Bronchial epithelial cell (primary cell): ENCODE measurements at places on chromosomes 5 and 9. TPM values are rescaled to one million over a fixed set of nuclear protein-coding genes. Genes with fewer than 3 reads are reported as not detected.

The PCDHAC1 gene
- total RNA-seq = 1.6 and 1.7 TPM in 2 replicates

The HTR1A gene
- not detected in 2 replicates for total RNA-seq

DNA sequence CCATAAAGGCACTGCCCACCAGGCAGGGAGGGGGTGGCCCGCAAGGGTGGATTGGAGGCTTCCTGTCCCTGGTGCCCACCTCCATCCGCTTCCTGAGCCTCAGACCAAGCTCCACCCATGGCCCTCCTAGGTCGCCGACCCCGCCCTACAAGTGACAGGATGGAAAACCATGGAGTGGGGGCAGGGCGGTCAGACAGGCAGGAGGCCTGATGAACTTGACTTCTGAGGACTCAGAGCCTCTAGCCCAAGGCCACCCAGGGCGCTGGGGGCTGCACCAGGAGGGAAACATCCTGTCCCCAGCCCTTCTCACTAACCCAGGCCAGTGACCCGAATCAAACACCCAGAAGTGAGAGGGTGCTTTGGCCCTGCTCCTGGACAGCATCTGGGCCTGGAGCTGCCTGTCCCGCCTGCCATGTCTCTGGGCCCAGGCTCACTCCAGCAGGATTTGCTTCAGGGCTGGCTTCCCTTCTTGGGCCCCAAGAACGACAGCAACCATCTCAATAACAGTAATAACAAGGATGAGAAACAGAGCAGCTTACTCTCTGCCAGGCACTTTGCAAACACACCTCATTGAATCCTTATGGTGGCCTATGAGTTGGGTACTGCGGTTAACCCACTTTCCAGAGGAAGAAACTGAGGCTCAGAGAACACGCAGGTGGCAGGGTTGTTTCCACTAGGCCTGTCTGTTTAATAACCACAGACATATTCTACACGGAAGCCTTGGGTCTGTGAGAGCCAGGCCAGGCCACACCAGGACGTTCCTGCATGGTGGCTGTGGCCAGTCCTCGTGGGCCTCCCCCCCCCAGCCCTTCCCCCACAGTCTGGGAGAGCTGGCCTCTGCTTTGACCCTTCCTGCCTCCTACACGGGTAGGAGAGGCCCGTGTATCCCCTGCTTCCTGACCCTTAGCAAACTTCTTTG, 4.4 kb upstream of the ST6GALNAC6 start:
- no peak for DNase-seq

The TMEM232 gene
- 0.51 and 0.79 TPM in 2 replicates for total RNA-seq

The SLC46A2 gene
- total RNA-seq = not detected in 2 replicates

- DNase-seq = no peak
Measured at GRCh38 chr5:139882316-139882715, 86.7 kb downstream of the PSD2 start.

- DNase-seq = peak; percentile 89
Measured at GRCh38 chr9:132630811-132631210, 39.0 kb downstream of the DDX31 start.

The PCDHA9 gene
- total RNA-seq = under 0.01 TPM in 2 replicates

The SLC22A4 gene
- total RNA-seq = 0.13 and 0.26 TPM in 2 replicates

- DNase-seq = no peak
Measured at GRCh38 chr9:16521868-16522411, 348.5 kb downstream of the BNC2 start.

DNA sequence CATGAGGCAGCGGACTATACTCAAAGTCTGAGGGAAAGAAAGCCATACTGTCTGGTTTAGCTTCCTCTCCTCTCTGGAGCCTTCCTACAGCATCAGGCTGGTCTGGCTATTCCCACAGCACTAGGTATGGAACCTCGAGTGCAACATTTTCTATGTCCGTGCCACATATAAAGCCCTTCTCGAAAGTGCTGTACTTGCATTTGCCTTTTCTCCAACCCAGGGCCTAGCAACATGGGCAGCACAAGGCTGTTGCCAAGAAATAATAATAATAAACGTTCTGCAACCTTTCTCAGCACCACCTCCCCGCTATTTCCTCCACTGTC, 804 bp downstream of the MED10 start:
- DNase-seq = no peak

The ITK gene
- not detected in 2 replicates for total RNA-seq

The ACTBL2 gene
- under 0.01 TPM in 1 of 2 replicates, not detected in the other for total RNA-seq

The FOXD4L6 gene
- 0.13 TPM in 1 of 2 replicates, not detected in the other for total RNA-seq

The GEMIN5 gene
- 8.7 and 12.6 TPM in 2 replicates for total RNA-seq

DNA sequence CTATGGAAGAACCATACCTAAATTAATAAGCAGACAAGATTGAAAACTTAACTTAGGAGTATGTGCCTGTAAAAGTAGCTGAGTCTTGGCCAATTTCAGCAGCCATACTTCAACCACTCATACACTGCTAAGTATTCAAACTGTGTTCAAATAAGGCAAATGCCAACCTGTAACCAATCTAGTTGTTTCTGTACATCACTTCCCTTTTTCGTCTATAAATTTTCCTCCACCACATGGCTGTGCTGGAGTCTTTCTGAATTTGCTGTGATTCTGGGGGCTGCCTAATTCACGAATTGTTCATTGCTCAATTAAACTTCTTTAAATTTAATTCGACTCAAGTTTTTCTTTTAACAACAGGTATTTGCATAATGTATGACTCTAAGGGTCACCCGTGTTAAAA, 184.4 kb downstream of the PLK2 start:
- no peak for DNase-seq

DNA sequence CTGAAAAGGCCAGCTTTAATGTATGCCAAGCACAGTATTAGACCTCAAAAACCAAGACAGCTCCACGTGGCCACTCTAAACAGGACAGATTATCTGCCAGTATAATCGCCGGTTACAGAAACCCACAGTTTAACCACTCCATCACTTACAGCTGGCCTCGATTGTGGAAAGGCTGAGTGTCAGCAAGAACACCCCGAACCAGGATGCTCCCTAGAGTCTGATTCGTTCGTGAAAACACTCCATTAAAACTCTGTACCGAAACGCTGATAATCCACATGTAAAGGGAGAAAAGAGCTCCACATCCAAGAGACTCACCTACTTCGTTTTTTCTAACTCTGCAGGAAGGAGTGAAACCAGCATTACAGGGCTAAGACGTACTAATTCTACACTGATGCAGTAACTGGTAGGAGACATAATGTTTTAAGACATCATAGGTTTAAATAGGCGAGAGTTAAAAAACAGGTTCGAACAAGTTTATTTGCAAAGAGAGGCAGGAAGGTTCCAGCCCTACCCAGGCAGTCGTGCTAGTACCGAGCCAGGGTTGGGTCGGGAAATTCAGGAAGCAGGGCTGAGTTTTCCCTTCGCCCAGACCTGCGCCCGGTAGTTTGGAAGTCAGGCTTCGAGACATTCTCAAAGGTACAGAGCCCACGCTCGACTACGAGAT, 949 bp downstream of the SERINC5 start:
- DNase-seq = peak; percentile 81

The CRB2 gene
- not detected in 2 replicates for total RNA-seq

DNA sequence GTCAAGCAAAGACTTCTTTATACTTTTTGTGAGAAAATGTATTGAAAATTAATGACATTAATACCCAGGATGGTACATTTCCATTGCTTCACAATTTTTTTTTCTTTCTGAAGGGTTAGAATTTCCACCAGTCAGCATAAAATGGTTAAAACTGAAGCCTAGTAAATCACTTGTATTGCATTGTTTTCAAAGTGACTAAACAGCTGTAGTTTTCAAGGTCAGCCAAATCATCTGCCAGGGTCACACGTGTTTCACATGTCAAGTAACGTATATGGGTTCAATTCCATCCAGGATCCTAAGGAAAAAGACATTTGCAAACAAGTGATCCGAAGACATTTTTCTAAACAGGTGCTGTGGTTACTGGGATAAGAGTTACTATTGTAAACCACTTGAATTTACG, 574.2 kb downstream of the RAB3C start:
- no peak for DNase-seq

The HMCN2 gene
- under 0.01 TPM in 2 replicates for total RNA-seq

GRCh38 chr5:569358-569867, 42.7 kb upstream of the CEP72 start:
- DNase-seq = no peak

GRCh38 chr9:34577400-34578240, 11.9 kb downstream of the CNTFR start:
- DNase-seq = no peak

DNA sequence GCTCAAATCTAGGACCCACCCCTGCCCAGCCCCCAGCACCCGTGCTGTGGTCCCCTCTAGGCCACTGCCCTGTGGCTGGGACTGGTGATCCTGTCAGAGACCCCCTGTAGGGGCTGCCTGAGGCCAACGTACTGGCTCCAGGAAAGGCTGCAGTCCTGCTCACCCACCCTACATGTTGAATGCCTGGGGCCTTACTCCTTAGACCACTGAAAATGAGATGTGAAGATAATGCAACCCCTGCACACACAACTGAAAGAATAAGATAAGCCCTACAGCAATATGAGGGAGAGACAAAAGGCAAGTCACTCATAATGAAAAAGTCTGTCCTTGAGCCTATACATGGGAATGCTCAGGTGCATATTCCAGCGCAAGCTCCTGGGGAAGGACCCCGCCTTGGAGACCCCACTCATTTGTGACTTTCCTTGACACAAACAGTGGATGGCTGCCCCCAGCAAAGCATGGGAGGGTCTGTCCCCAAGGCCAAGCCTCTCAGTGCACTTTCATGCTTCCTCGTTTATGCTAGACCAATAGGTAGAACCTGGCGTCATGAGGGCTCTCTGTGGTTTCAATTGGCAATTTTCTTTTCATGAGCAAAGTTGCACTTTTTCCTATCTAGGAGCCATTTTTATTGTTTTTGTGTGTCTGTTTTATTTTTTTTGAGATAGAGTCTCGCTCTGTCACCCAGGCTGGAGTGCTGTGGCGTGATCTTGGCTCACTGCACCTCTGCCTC, 12.5 kb upstream of the WNK2 start:
- DNase-seq = no peak

The NELFB gene
- 59.8 and 67.9 TPM in 2 replicates for total RNA-seq

- no peak for DNase-seq
Measured at GRCh38 chr9:29322240-29322639, 1749.0 kb upstream of the C9orf72 start.

The SLC45A2 gene
- total RNA-seq = not detected in 2 replicates

The GLRA1 gene
- not detected in 2 replicates for total RNA-seq

DNA sequence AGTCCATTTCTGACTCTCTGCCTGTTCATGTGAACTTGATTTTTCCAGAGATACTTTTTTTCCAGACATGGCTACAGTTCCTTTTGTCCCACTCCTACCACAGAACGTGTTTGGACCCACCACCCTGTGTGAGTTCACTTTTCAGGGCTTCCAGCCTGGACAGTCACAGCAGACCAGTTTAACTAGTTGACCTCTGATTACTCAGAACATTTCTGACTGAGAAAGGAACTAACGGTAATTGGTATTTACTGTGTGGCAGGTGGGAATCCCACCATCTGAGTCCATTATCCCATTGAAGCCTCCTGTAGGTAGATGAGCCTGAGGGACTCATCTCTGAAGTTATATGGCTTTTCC, 210.1 kb downstream of the GOLPH3 start:
- peak; percentile 79 for DNase-seq

- DNase-seq = no peak
Measured at GRCh38 chr5:78509145-78509865, 139.3 kb downstream of the LHFPL2 start.

DNA sequence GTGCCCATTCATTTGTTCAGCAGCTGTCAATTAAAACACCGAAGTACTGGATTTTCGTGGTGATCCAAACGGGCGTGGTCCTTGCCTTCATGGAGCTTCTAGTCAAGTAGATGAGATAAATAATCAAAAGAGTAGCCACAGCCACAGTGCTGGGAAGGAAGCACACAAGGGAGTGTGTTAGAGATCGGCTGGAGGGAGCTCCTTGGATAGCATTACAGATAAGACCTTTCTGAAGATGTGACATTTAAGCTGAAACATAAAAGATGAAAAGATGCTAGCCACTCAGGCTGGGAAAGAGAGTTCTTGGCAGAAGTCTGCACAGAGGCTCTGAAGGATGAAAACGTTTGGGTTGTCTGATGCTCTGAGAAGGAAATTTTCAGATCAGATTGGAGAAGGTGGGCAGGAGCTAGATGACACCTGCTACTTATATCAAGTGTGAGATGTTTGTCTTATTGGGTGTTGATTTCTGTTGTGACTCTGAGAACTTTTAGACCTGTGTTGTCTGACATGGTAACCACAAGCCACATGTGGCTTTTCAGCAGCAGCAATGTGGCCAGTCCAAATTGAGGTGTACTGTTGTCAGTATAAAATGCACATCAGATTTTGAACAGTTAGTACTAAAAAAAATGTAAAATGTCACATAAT, 123.9 kb downstream of the TLE4 start:
- DNase-seq = no peak

The TRIM36 gene
- 0.53 and 0.77 TPM in 2 replicates for total RNA-seq

The ABLIM3 gene
- total RNA-seq = 3.7 and 7.2 TPM in 2 replicates

The NRG2 gene
- total RNA-seq = under 0.01 TPM in 2 replicates

The ORM2 gene
- total RNA-seq = not detected in 2 replicates

DNA sequence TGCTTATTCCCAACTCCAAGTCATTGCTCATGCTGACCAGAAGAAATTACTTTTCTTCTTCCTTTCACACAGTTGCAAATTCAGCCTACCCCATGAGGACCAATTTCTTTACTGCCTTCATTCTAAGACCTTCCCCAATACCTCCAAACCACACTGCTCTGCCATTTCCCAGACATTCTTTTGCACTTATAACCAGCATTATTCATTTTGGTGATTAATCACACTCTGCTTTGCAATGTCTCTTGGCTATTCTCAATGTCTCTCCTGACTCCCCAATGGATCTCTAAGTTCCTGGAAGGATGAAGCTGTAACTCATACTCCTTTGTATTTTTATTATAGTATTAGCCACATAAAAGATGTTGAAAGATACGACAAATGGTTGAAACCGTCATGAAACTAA, 105.7 kb upstream of the RANBP3L start:
- DNase-seq = peak; percentile 50

The SPINK4 gene
- total RNA-seq = not detected in 2 replicates

GRCh38 chr9:18891946-18892670, 140.9 kb downstream of the SAXO1 start:
- no peak for DNase-seq

DNA sequence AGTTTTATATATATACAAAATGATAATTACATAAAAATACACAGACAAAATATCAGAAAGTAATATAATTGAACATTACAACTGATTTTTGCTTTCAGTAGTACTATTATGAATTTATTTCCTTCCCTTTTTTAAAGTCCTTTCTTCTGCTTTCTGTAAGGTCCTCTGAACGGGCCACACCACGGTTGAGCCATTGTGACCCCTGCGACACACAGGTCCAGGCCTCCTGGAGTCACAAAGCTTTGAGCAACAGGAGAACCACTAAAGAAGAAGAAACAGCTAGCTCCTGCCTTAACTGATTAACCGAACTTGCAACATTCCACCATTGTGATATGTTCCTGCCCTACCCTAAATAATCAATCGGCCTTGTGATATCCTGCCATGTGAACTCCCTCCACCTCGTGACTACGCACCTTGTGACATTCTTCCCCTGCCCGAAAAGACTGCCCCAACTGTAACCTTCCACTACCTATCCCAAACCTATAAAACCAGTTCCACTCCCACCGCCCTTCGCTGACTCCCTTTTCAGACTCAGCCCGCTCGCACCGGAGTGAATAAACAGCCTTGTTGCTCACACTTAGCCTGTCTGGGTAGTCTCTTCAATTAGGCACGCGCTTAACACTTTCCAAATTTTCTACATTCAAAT, 375.0 kb upstream of the RFX3 start:
- no peak for DNase-seq
